Esophagus squamous epithelium (tissue), 5 donors: ENCODE measurements at places on chromosomes 11 and 22.

GRCh38 chr22:25235547-25236290 lies 16.3 kb downstream of the CRYBB2 start:
- no peak for DNase-seq

DNA sequence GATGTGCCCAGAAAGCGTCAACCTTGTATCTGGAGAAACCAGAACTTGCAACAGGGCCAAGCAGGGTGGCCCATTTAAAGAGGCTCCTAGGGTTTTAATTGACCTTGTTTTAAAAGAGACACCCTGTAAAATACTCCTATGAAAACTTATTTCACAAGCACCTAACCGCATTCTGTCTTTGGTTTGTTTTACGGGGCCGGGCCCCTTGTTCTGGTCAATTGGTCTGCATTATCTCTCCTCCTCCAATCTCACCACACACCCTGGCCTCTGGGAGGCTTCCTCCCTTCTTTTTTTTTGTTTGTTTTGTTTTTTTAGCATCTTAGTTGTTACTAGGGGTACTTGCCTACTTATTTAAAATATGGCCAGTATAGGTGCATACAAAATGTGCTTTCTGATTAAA lies 4.7 kb downstream of the EHF start:
- no peak for DNase-seq

DNA sequence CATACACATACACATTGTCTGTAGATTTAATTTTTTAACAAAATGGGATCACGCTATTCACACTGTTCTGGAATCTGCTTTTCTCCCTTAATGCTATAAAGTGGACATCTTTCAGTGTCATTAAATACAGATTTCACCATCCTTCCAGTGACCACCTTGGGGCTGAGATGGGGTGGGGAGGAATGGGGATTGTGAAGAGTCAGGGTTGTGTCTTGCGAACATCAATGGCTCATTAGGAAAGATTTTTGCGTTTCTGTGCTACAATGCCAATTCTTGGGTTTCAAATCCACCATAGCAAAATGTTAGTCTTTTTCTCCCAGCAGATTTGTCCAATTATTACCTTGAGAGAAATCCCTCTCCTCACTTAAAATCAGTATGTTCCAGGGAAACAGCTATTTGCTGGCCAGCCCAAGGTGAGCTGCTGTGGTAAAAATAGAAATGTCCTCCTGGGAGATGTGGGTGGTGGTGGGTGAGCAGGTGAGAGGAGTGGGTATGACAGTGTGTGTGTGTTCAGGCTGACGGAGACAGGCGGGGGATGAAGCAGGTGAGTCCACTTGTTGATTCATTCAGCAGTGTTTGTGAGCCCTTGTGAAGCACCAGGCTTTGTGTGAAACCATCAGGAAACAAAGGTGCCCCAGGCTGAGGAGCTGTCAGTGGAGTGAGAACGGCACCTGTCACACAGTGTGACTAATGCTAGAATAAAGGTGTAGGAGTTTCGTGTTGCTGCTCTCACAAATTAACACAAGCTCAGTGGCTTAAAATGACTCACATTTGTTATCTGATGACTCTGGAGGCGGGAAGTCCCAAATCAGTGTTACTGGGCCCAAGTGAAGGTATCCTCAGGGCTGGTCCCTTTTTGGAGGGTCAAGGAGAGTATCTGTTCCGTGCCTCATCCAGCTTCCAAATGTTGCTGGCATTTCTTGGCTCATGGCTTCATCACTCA lies 1.7 kb upstream of the CBX6 start:
- no peak for DNase-seq

DNA sequence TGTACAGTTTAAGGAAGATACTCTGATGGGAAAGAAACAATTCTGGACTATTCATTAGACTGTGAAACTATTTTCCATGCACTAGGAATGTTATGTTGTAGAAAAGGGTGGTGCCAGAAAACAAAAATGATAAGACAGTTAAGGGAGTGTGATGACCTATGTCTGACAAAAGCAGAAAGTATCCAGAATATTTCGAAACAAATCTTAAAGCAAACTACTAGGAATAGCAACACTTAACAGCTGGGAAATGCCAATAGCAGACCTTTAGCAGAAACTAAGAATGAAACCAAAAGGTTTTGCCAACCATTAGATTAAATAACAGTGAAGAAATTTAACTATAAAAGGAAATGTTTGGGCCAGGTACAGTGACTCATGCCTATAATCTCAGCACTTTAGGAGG lies 3.3 kb upstream of the ARHGAP20 start:
- DNase-seq = no peak

DNA sequence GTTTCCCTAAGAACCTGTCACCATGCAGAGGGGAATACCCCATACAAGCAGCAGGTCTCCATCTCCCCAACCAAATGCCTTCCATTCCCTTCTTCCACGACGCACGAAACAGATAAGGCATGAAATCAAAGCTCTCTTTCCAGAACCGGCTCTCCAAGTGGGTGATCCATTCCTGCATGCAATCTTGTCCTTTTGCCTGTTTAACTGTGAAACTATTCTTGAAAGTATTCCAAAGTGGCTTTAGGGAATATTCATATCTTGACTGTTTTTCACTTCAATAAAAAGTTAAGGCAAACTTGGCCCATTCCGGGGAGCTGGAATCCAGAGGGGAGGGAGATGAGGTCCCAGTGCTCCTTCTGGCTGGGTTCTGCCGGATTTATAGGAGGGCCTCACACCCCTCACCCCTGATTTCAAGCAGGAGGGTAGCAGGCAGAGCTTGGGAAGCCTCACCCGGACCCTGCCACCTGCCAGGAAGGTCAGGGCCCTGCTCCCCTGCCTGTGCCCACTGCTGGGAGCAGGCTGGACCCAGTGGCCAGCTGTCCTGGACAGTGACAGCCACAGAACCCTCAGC lies 60.9 kb downstream of the SCGB1A1 start:
- no peak for DNase-seq

DNA sequence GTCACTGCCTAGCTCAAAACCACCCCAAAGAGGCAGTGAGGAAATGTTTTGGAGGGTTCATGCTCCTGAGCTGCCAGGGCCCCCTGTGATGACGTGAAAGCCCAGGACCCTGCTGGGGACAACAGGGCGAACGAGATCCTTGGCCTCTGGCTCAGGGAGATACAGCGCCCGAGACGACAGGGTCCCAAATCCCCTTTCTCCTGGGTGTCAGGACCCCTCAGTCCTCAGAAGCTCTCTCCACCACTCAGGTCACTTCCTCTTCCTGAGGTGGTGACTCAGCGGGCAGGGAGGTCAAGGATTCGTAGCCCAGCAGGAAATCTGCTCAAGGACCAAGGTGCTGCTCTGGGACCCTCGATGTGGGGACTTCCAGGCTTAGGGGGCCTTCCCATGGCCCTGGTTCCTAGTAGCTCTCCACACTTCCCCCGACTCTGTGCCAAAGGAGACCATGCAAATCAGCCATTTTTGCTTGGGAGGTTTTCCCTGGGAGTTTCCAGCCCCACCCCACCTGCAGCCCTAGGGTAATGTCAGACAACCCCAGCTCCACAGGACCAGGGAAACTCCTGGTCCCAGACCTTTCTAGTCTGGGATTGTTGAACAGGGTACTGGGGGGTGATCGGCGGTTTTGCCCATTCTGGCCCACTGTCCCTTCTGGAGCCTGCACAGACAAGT lies 12.8 kb downstream of the BCL9L start:
- no peak for DNase-seq

DNA sequence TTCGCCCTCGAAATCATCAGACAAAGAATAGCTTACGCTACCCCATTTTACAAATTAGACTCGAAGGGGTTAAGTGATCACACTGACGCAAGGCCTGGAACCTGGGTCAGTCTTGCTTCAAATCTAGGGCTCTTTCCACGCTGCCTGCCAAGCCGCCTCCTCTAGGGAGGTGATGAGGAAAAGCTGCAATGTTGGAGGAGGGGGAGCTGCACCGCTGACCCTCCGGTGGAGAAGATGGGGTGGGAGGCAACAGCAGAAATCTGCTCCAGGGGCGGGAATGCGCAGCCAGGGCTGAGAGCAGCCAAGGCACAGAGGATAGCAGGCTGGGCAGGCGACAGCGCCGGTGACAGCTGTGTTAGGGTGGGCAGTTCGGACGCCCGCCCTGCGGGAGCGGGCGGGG lies 595 bp downstream of the SYVN1 start:
- no peak for DNase-seq

DNA sequence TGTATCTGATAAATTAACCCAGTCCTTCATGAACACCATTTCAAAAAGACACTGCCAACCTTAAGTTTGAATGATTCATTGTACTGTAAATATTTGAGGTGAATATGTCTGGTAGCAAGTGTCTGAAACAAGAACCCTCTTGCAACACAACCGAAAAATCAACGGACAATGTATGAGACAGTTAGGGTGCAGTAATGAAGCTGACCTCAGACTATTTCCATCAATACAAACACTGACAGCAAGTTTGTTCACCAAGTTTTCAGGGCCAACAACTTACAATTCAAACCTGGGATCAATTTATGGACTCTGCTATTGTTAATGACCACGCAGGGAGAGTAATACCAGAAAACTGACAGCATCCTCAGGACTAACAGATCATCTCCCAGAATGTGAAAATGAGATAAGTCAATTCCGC lies 126.3 kb downstream of the CADM1 start:
- no peak for DNase-seq

DNA sequence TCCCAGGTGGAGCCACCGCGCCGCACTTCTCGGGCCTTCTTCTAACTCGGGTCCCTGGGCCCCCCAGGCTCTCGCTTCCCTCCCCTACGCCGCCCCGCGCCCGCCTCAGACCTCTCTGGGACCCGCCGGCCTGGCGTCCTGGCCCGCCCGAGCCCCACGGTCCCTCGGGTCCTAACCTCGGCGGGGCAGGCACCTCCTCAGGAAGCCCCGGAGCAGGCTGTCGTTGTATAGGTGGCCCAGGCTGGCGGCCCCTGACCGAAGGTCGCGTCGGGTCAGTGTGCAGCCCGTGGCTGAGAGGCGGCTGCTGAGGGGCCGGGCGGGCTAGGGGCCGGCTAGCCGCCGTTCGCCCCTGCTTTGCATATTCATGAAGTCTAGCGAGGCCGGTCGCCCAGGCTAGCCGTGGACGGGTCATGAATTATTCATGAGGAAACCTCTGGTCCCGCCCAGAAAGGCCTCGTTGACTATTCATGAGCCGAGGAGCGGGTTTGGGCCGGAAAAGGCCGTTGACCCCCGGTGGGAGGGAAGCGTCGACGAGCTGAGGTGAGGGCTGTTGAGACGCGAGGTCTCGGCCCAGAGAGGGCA lies at the start of gene HORMAD2:
TSS of gene HORMAD2 (plus strand) at position 513 of the 582 bp plus-strand sequence. CDS start 13,489 bp downstream, outside the sequence.
- no peak for DNase-seq

GRCh38 chr22:43824724-43825420 lies 12.8 kb upstream of the EFCAB6 start:
- DNase-seq = no peak

GRCh38 chr22:42805016-42805997 lies 51.8 kb downstream of the ARFGAP3 start:
- no peak for DNase-seq

GRCh38 chr11:113623114-113623513 lies 83.0 kb downstream of the TMPRSS5 start:
- no peak for DNase-seq

DNA sequence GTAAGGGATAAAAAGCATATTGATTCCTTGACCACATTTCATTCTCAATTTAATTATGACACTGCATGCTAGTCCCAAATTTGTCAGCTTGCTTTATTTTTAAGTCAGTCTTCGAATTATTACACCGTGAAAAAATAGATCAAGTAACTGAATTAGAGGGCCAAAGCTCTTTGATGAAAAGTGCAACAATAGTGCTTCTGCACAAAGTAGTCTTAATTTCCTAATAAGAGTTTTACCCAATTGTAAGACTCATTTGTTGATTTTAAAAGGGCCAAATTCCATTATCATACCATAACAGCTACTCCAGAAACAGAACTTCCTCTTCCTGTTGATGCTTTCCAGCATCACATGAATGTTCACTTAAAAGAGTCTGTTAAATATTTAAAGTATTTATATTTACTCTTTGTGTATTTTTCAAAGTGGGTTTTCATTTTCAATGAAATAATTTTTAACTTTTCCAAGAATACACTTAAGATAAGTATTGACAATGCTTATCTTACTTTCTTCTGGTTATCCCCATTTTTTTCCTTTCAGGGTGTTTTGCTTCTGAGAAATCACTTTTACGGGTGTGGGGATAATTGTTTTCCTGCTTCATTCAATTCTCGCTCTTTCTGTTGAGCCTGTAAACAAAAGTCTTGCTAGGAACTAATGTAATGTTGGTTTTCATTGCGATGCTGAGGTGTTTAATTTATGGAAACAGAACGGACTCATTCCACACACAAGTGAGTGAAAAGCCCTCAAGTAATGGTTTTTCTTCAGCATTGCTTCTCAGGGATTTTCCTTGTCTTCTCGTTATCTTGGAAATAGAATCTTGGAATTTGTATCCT lies 2.1 kb downstream of the ARHGEF12 start:
- DNase-seq = no peak

DNA sequence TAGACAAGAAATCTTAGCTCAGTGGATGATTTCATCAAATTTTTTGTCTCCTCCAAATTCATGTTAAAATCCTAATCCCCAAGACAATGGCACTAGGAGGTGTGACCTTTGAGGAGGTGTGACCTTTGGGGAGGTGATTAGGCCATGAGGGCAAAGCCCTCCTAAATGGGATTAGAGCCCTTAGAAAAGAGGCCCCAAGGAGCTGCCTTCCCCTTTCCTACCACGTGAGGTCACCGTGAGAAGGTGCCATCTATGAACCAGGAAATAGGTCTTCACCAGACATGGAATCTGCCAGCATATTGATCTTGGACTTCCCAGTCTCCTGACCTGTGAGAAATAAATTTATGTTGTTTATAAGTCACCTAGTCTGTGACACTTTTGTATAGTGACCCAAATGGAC lies 138.7 kb downstream of the TRIM29 start:
- no peak for DNase-seq

DNA sequence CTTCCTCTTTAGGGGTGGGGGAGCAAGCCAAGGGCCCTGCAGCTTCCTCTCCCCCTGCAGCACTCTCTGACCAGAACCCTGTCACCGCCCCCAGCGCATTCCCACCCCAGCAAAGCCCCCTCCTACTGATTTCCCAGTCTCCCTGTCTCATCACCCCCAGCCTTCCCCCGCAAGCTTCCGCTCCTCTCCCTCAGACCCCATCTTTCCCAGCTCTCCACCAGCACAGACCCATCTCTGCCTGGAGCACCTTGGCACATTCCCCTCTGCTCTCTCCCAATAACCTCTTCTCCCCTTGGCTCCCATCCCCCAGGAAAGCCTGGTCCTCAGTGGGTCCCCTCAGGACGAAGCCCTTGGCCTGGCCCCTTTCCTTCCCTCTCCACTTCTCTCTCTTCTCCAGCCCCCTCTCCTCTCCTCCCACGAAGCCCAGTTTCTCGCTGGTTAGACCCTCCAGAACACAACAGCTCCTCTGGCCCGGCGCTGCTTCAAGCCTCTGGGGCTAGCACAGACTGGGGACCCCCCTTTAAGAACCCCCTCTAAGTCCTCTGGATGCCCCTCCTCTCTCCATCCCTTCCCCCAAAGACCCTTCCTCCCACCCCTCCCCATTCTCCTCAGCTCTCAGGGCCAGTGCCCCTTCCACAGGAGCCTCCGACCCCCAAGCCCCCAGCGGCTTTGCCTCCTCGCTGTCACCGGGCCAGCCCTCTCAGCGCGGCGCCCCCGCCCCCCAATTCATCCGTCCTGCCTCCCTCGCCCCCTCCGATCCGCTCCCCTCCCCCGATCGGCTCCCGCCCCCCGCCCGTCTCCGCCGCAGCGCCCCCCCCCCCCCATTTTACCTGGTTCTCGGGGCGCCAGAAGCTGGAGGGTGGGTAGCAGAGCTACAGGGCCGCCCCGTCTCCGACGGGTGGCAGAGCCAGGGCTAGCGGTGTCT lies 594 bp downstream of the NRXN2 start:
- DNase-seq = no peak
